ENCODE measurements at places on chromosomes 7 and 10. TPM values are rescaled to one million over a fixed set of nuclear protein-coding genes. Genes with fewer than 3 reads are reported as not detected.

Gene CHAT
- not detected for total RNA-seq

Gene AKR1C3
- 0.34 TPM for total RNA-seq

Gene FXYD4
- total RNA-seq = not detected

Gene MINDY4
- 0.74 TPM for total RNA-seq

Gene EVX1
- total RNA-seq = not detected

Gene SMKR1
- total RNA-seq = 1.9 TPM

Gene DUS4L
- total RNA-seq = 9.2 TPM

Gene HYAL4
- total RNA-seq = not detected

Gene NUTM2E
- not detected for total RNA-seq

Gene HIBADH
- 12.0 TPM for total RNA-seq

Measured in activated T-helper 17 cell treated with anti-CD3 and anti-CD28 coated beads, Interleukin-2, amount 50 U/mL, for 72 hours (primary cell).